Natural killer cell (primary cell): ENCODE measurements at places on chromosomes 7 and 10. TPM values are rescaled to one million over a fixed set of nuclear protein-coding genes. Genes with fewer than 3 reads are reported as not detected.

GRCh38 chr10:60522617-60523016, 132.9 kb upstream of the ANK3 start:
- no peak overlapping the region for H3K4me3 ChIP-seq
- H3K36me3 ChIP-seq, result no peaks in the 10 kb centered on the region
- H3K4me1 ChIP-seq, result no peaks in the 10 kb centered on the region
- H3K27ac ChIP-seq, result no peak overlapping the region

DNA sequence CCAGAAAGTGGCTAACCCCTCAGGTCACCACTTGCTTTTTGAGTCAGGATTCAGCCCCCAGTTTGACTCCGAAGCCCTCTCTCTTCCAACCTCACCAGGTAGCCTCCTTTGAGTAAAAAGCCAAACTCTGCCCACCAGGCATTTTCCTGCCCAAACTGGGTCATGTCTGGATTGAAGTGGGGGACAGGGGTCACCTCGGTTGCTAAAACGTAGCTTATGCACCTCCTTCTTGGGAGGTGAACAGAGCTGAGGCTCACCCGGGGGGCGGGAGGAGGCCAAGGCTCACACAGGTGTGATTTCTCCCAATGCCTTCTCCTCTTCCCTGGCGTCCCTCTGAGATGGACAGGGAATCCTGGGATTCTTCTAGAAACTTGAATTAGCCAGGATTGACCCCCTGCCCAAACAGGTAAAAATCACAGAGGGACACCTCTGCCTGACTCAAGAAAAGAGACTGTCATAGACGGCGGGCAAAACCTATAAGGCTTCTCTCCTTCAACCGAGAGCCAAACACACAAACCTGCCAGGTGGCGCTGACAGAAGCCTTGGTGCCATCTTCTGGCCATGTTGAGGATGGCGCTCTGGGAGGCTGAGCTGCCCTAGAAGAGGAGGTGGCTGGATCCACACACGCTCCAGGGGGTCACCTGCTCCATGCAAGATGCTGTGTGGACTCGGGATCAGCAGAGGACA, 51.6 kb downstream of the PRLHR start:
- no peaks in the 10 kb centered on the region for H3K4me1 ChIP-seq
- peaks cover 3% of the 10 kb centered on the region for H3K27me3 ChIP-seq
- H3K27ac ChIP-seq, result no peak overlapping the region
- DNase-seq, result no peak

The SPDYE8 gene
- not detected for total RNA-seq

- DNase-seq, result no peak
- H3K4me1 ChIP-seq, result no peaks in the 10 kb centered on the region
- H3K36me3 ChIP-seq, result no peaks in the 10 kb centered on the region
- H3K27me3 ChIP-seq, result no peaks in the 10 kb centered on the region
- H3K4me3 ChIP-seq, result no peak overlapping the region
Measured at GRCh38 chr7:155215576-155216325, 81.9 kb upstream of the INSIG1 start.

- no peaks in the 10 kb centered on the region for H3K27me3 ChIP-seq
- H3K4me3 ChIP-seq, result no peak overlapping the region
- no peaks in the 10 kb centered on the region for H3K4me1 ChIP-seq
Measured at GRCh38 chr10:67657775-67658174, 38.2 kb downstream of the CTNNA3 start.

DNA sequence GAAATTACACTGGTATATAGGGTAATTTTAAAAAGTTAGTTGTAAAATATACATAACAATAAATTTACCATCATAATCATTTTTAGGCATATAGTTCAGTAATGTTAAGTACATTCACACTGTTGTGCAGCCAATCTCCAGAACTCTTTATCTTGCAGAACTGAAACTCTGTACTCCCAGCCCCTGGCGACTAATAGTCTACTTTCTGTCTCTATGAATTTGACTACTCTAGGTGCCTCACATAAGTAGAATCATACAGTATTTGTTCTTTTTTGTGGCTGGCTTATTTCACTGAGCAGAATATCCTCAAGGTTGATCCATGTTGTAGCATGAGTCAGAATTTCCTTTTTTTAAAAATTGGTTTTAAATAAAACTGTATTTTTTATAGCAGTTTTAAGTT, 41.4 kb downstream of the NRF1 start:
- H3K4me3 ChIP-seq, result no peak overlapping the region
- H3K36me3 ChIP-seq, result peaks cover 10% of the 10 kb centered on the region
- H3K4me1 ChIP-seq, result peaks cover 3% of the 10 kb centered on the region

DNA sequence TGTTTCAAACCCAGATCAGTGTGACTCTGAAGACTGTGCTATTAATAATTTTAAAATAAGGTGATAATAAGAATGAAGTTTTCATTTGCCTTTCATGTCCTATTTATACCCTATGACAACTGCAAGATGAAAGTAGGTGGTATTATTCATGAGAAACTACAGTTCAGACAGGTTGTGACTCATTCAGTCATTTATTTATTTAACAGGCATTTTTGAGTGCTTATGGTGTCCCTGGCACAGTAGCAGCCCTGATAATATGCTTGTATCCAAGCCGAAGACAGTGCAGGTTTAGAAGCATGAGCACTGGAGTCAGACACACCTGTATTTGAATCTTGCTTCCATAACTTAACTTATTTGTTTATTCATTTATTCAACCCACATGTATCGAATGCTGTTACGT, 87.1 kb downstream of the FZD1 start:
- H3K4me3 ChIP-seq, result no peak overlapping the region
- H3K4me1 ChIP-seq, result no peaks in the 10 kb centered on the region
- DNase-seq, result no peak
- no peaks in the 10 kb centered on the region for H3K27me3 ChIP-seq
- H3K36me3 ChIP-seq, result no peaks in the 10 kb centered on the region

DNA sequence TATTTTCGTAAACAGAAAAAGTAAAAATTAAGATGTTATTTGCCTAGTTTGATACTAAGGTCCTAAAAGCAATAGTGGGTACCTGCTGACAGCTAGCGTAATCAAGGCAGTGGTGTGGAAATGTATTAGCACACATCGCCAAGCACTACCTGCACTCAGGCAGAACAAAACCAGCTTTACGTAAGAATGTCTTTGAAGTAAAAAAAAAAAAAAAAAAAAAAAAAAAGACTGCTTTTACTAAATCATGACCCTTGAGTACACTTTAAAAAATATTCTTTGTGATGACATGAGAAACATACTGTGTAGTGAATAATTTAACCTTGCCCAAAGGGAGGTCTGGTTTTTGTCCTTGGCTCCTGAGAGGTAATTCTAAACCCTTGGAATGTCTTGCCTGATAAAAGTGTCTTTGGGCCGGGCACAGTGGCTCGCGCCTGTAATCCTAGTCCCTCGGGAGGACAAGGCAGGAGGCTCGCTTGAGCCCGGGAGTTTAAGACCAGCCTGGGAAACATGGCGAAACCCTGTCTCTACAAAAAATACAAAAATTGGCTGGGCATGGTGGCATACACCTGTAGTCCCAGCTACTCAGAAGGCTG, 12.7 kb downstream of the XRCC2 start:
- no peaks in the 10 kb centered on the region for H3K4me1 ChIP-seq
- H3K4me3 ChIP-seq, result no peak overlapping the region
- no peak overlapping the region for H3K27ac ChIP-seq
- no peak for DNase-seq
- H3K27me3 ChIP-seq, result no peaks in the 10 kb centered on the region

- H3K36me3 ChIP-seq, result peaks cover 3% of the 10 kb centered on the region
- no peaks in the 10 kb centered on the region for H3K27me3 ChIP-seq
- no peak overlapping the region for H3K27ac ChIP-seq
- H3K4me3 ChIP-seq, result no peak overlapping the region
Measured at GRCh38 chr7:37081436-37081835, 357.1 kb upstream of the AOAH start.

DNA sequence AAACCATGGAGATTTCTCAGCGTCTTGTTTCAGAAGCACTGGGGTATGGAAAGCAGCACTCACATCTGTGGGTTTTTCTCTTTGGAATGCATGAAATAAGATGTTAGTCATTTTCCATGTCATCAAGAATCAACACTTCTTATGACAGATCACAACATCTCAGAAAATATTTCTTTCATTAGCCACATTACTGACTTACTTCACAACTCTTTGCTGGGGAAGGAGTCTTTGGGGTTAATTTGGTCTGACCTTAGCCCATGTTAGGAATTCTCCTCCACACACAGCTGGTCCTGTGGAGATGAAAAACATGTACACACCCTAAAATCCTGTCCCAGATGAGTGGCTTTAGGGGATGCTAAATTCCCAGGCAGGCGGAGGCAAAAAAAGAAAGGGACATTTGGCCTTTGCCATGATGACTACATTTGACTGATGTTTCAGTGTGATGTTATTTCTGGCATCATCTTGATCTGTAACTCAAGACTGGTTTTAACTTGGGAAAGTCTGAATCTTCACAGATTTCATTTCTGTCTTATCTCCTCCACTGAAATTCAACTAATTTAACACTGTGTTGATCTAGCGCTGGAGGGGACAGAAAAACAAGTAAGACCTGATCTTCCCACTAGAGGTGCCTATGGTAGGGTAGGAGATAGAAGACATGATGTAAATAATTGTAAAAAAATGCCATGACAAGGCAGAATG, 363.2 kb downstream of the PRPF18 start:
- no peaks in the 10 kb centered on the region for H3K27me3 ChIP-seq
- no peaks in the 10 kb centered on the region for H3K4me1 ChIP-seq
- no peak overlapping the region for H3K27ac ChIP-seq
- no peak overlapping the region for H3K4me3 ChIP-seq

- DNase-seq, result no peak
- no peaks in the 10 kb centered on the region for H3K4me1 ChIP-seq
- H3K36me3 ChIP-seq, result peaks cover 23% of the 10 kb centered on the region
- H3K27me3 ChIP-seq, result no peaks in the 10 kb centered on the region
- H3K4me3 ChIP-seq, result no peak overlapping the region
- H3K27ac ChIP-seq, result no peak overlapping the region
Measured at GRCh38 chr7:92557808-92558362, 29.3 kb downstream of the RBM48 start.

DNA sequence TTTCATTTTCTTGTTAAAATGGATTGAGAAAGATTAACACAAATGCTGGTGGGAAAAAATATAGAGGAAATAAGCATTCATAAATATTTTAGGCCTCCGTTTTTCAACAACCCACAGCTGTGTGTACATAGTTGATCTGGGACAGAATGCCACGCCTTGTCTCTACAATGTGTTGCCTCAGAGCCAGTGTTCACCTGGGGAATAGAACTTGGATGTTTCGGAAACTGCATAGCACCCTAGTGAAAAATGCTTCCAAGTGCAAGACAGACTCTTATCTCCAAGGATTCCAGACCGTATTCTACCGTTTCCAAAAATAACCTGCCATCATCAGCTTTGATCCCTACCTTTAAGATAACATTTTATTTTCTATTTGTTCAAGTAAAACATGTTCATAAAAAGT, 260.9 kb downstream of the SDK1 start:
- no peak for DNase-seq
- H3K4me1 ChIP-seq, result no peaks in the 10 kb centered on the region
- H3K27ac ChIP-seq, result no peak overlapping the region
- H3K36me3 ChIP-seq, result no peaks in the 10 kb centered on the region
- H3K4me3 ChIP-seq, result no peak overlapping the region
- H3K27me3 ChIP-seq, result no peaks in the 10 kb centered on the region

DNA sequence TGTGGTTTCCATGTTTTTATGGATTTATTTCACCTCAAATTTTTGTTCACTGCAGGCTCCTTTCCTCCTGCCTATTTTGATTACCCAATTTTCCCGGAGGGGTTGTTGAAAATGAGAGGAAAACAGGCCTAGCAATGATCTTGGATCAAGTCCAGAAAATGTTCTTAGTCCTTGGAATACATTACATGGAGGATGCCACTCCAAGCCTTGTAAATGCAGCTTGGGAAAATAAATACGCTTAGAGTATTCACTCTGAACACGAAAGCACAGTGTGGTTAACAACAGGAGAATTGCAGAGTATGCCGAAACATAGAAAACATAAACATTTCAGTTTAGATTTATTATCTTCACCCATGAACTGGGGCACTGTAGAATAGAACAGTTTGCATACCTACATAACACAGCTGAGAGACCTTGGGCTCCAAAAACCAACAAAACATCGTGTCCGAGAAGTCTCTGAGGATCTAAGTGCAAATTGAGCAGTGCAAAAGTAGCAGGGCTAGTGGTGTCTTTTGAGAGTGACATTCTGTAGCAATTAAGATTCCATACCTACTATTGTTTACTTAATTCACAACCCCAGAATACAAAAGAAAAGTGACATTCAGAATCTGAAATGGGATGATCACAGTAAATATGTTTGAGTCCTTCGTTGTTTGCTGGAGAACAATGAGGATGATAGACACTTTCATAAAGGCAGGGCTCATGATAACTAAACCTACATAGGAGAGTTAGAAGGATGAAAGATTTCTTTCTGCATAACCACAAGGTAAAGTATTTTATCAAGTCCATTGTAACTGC, 7.6 kb upstream of the CD36 start:
- no peaks in the 10 kb centered on the region for H3K4me1 ChIP-seq
- H3K27ac ChIP-seq, result no peak overlapping the region
- no peaks in the 10 kb centered on the region for H3K27me3 ChIP-seq
- DNase-seq, result no peak
- H3K4me3 ChIP-seq, result no peak overlapping the region

GRCh38 chr7:128435327-128435686, 20.4 kb upstream of the HILPDA start:
- peaks cover 2% of the 10 kb centered on the region for H3K27me3 ChIP-seq
- no peak overlapping the region for H3K27ac ChIP-seq
- H3K36me3 ChIP-seq, result no peaks in the 10 kb centered on the region

The CCL24 gene
- total RNA-seq, result not detected

The GOLGA7B gene
- 4.1 TPM for total RNA-seq

GRCh38 chr7:98357751-98358161, 43.1 kb downstream of the BAIAP2L1 start:
- no peak overlapping the region for H3K4me3 ChIP-seq
- no peaks in the 10 kb centered on the region for H3K27me3 ChIP-seq
- H3K27ac ChIP-seq, result no peak overlapping the region
- H3K36me3 ChIP-seq, result no peaks in the 10 kb centered on the region
- DNase-seq, result no peak

DNA sequence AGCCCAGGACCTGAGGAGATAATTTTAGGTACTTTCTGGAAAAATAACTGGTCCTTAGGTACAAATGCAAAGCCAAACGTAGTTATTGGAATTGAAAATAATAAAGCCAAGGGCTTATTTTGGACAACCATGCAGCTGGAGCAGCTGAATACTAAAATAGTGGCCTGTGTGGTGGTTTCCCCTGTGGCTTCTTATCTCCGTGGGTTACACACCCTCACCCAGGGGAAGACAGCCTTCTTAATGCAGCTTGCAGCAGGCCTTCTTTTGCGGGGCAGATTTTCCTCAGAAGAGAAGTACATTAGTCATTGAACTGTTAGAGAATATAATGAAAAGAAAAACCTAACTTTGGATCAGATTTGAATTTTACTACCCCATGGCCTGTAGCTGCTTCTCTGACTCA, 133.5 kb downstream of the ST7 start:
- no peaks in the 10 kb centered on the region for H3K36me3 ChIP-seq
- no peak overlapping the region for H3K4me3 ChIP-seq
- no peaks in the 10 kb centered on the region for H3K27me3 ChIP-seq

The ODAD2 gene
- total RNA-seq, result not detected

GRCh38 chr10:53719658-53720057, 947.1 kb upstream of the MBL2 start:
- no peaks in the 10 kb centered on the region for H3K4me1 ChIP-seq
- H3K4me3 ChIP-seq, result no peak overlapping the region
- DNase-seq, result no peak
- no peaks in the 10 kb centered on the region for H3K36me3 ChIP-seq
- no peak overlapping the region for H3K27ac ChIP-seq
- no peaks in the 10 kb centered on the region for H3K27me3 ChIP-seq

- H3K27me3 ChIP-seq, result no peaks in the 10 kb centered on the region
- DNase-seq, result no peak
- no peak overlapping the region for H3K4me3 ChIP-seq
- no peak overlapping the region for H3K27ac ChIP-seq
- H3K36me3 ChIP-seq, result no peaks in the 10 kb centered on the region
Measured at GRCh38 chr10:21995557-21995956, 8.0 kb downstream of the DNAJC1 start.

- no peak for DNase-seq
- H3K4me1 ChIP-seq, result no peaks in the 10 kb centered on the region
- no peaks in the 10 kb centered on the region for H3K36me3 ChIP-seq
- H3K27me3 ChIP-seq, result no peaks in the 10 kb centered on the region
Measured at GRCh38 chr10:102585026-102585425, 59.3 kb upstream of the TRIM8 start.
